Lung (tissue), 17 donors: ENCODE measurements at places on chromosomes 4 and X. TPM values are rescaled to one million over a fixed set of nuclear protein-coding genes. Genes with fewer than 3 reads are reported as not detected.

GRCh38 chrX:139058831-139059495, 347.4 kb upstream of the FGF13 start:
- no peaks in the 10 kb centered on the region for H3K36me3 ChIP-seq
- no peak overlapping the region for H3K27ac ChIP-seq
- no peak overlapping the region for H3K4me3 ChIP-seq
- no peaks in the 10 kb centered on the region for H3K4me1 ChIP-seq

- peak; percentile 38 for DNase-seq
- no peaks in the 10 kb centered on the region for H3K36me3 ChIP-seq
- peaks cover 3% of the 10 kb centered on the region for H3K27me3 ChIP-seq
Measured at GRCh38 chrX:69102612-69103194, 62.5 kb downstream of the PJA1 start.

DNA sequence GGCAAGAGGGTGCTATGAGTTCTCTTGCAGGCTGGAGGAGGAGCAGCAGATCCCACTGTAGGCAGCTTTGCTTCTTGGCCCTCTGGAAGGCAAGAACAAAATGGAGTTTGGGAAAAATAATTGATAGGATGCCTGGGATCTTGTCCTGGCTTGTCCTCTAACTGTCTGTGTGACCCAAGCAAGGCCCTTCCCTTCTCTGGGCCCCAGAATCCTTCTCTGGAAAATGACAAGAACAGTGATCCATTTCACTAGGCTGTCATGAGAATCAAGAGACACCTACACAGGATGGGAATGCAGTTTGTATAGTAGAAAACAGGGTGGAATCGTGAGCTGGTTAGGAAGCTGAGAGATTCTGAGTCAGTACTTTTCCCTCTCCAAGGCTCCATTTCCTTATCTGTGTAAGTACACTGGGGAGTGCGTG, 133.3 kb downstream of the PJA1 start:
- no peak overlapping the region for H3K4me3 ChIP-seq
- DNase-seq: no peak
- H3K27me3 ChIP-seq: no peaks in the 10 kb centered on the region

GRCh38 chr4:24686866-24687692, 102.7 kb upstream of the DHX15 start:
- H3K27ac ChIP-seq: no peak overlapping the region
- no peaks in the 10 kb centered on the region for H3K27me3 ChIP-seq
- no peak for DNase-seq
- H3K4me3 ChIP-seq: no peak overlapping the region
- H3K36me3 ChIP-seq: no peaks in the 10 kb centered on the region
- no peaks in the 10 kb centered on the region for H3K4me1 ChIP-seq

DNA sequence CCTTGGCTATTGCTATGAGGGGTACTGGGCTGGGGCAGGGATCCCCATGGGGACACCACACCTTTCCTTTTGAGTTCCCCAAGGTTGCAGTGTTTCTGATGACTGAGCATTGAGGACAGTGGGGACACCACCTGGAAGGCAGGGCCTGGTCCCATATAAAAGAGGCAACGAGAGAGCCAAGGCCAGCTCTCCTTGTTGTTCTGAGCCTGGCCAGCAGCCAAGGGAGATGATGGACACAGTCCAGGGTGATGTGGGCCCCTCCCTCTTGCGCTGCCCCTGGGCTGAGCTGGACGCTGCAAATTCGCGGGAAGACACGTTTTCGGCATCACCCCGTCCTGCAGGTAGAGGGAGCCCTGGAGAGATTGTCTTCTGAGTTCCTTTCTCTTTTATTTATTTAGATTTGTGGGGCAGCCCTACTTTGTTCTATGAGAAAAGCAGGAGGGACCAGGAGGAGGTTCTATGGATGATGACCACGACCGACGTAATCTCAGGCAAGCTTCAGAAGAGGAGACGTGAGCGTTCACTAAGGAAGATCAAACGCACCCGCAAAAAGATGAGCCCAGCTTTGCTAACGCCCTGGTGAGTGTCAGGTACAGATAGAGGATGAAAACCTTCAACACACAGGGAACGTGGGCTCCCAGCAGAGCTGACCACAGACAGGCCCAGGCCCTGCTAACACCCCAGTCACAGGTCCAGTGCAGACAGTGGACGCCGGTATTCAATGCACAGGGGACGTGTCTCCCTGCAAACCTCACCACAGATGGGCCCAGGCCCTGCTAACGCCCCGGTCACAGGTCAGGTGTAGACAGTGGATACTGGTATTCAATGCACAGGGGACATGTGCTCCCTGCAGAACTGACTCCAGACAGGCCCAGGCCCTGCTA, 97.4 kb downstream of the SHOX start:
- H3K4me3 ChIP-seq: no peak overlapping the region
- no peaks in the 10 kb centered on the region for H3K4me1 ChIP-seq
- H3K36me3 ChIP-seq: no peaks in the 10 kb centered on the region
- peak; percentile 1 for DNase-seq
- H3K27me3 ChIP-seq: no peaks in the 10 kb centered on the region
- H3K27ac ChIP-seq: no peak overlapping the region

GRCh38 chrX:41045960-41046567, 39.2 kb upstream of the USP9X start:
- peak; percentile 66 for DNase-seq
- H3K27ac ChIP-seq: no peak overlapping the region
- H3K27me3 ChIP-seq: peaks cover 15% of the 10 kb centered on the region
- no peak overlapping the region for H3K4me3 ChIP-seq
- no peaks in the 10 kb centered on the region for H3K4me1 ChIP-seq

DNA sequence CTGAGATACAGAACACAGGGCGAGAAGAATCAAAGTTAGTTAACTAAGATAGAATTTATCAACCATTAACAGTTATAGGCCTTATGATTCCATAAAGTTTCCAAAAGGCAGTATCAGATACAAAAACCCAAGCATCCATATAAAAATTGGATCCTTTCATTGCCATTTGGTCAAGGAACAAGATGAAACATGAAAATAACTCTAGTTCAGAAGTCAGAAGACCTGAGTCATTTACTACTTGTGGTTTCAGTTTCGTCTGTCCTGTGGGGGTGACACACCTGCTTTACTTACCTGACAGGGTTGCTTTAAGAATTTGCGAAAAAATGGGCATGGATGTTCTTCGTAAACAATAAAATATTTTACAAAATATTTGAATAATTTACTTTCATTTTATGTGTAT, 130.8 kb downstream of the ANAPC10 start:
- no peak overlapping the region for H3K27ac ChIP-seq
- H3K27me3 ChIP-seq: no peaks in the 10 kb centered on the region
- no peak for DNase-seq
- no peak overlapping the region for H3K4me3 ChIP-seq
- H3K4me1 ChIP-seq: no peaks in the 10 kb centered on the region

GRCh38 chr4:151038452-151039157, 23.5 kb upstream of the LRBA start:
- no peaks in the 10 kb centered on the region for H3K36me3 ChIP-seq
- H3K4me3 ChIP-seq: no peak overlapping the region
- H3K27ac ChIP-seq: no peak overlapping the region

GRCh38 chr4:102779204-102779603, 18.4 kb upstream of the MANBA start:
- no peak for DNase-seq
- H3K27ac ChIP-seq: no peak overlapping the region
- no peak overlapping the region for H3K4me3 ChIP-seq
- no peaks in the 10 kb centered on the region for H3K36me3 ChIP-seq
- peaks cover 8% of the 10 kb centered on the region for H3K4me1 ChIP-seq
- H3K27me3 ChIP-seq: no peaks in the 10 kb centered on the region

DNA sequence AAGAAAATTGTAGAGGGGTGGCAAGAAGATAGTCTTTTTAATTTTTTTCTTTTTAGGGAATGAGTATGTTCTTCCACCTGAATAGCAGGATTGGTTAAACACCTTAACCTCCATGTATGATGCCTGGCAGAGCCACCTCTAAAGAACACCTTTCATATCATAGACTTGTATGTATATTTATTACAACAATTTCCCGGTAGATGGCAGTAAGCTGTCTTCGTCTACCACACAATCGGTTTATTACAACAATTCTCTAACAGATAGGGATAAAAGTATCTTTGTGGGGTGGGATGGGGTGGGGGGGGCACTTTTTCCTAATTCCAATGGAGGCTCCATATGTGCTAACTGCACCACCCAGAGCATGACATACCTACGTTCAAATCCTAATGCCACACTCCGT, 255.5 kb downstream of the LDB2 start:
- H3K4me1 ChIP-seq: no peaks in the 10 kb centered on the region
- no peak overlapping the region for H3K4me3 ChIP-seq
- no peak for DNase-seq
- H3K27ac ChIP-seq: no peak overlapping the region

- H3K4me1 ChIP-seq: peaks cover 4% of the 10 kb centered on the region
- no peak overlapping the region for H3K27ac ChIP-seq
- no peaks in the 10 kb centered on the region for H3K36me3 ChIP-seq
- no peaks in the 10 kb centered on the region for H3K27me3 ChIP-seq
- DNase-seq: no peak
- H3K4me3 ChIP-seq: no peak overlapping the region
Measured at GRCh38 chr4:159055833-159056232, 47.0 kb upstream of the RAPGEF2 start.

GRCh38 chr4:175970072-175970471, 95.6 kb upstream of the WDR17 start:
- H3K36me3 ChIP-seq: no peaks in the 10 kb centered on the region
- no peak overlapping the region for H3K27ac ChIP-seq
- no peak overlapping the region for H3K4me3 ChIP-seq
- no peaks in the 10 kb centered on the region for H3K4me1 ChIP-seq
- DNase-seq: peak; percentile 31

- no peaks in the 10 kb centered on the region for H3K36me3 ChIP-seq
- no peak for DNase-seq
- no peaks in the 10 kb centered on the region for H3K27me3 ChIP-seq
- no peaks in the 10 kb centered on the region for H3K4me1 ChIP-seq
- no peak overlapping the region for H3K4me3 ChIP-seq
Measured at GRCh38 chr4:148166132-148166591, 276.1 kb downstream of the NR3C2 start.

GRCh38 chr4:26885912-26886274, 25.3 kb downstream of the STIM2 start:
- no peak for DNase-seq
- H3K27me3 ChIP-seq: no peaks in the 10 kb centered on the region
- H3K36me3 ChIP-seq: peaks cover 1% of the 10 kb centered on the region
- H3K4me3 ChIP-seq: no peak overlapping the region
- no peaks in the 10 kb centered on the region for H3K4me1 ChIP-seq
- H3K27ac ChIP-seq: no peak overlapping the region

DNA sequence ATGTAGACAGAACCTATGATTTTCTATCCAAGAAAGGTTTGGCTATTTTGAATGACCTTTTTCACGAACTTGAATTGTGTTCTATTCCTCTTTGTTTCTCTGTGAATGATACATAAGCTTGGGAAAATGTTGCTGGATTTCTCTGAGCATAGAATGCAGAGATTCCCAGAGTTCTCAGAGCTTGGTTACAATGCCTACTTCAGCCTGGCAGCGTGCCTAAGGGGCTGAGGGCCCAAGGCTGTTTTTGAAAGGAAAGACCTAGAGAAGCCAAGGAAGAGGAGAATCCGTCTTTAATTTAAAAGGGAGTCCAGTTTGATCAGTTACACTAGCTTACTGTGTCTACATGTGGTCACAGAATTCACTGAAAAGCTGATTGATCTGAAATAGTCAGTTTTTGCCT, 55.3 kb upstream of the CXorf51B start:
- peak; percentile 16 for DNase-seq
- H3K4me1 ChIP-seq: no peaks in the 10 kb centered on the region
- no peaks in the 10 kb centered on the region for H3K27me3 ChIP-seq
- no peak overlapping the region for H3K27ac ChIP-seq

DNA sequence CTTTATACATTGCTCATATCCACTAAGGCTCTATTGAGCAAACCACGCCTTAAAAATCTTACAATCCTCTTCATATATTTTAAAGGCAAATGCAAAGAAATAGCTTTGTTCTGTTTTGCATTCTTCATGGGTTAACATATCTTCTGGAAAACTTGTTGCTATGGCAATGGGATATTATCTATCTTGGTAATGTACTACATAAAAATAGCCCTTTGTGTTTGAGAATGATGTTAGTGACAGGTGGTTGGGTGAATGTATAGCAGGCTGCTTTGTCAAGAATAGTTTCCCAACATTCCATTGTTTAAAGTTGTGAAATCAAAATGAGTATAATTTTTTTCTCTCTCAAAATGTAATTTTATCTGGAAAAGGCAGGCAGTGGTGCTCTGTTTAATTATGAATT, 16.8 kb downstream of the REPS2 start:
- peaks cover 19% of the 10 kb centered on the region for H3K27me3 ChIP-seq
- H3K4me3 ChIP-seq: no peak overlapping the region
- H3K36me3 ChIP-seq: no peaks in the 10 kb centered on the region
- H3K4me1 ChIP-seq: no peaks in the 10 kb centered on the region
- DNase-seq: no peak

DNA sequence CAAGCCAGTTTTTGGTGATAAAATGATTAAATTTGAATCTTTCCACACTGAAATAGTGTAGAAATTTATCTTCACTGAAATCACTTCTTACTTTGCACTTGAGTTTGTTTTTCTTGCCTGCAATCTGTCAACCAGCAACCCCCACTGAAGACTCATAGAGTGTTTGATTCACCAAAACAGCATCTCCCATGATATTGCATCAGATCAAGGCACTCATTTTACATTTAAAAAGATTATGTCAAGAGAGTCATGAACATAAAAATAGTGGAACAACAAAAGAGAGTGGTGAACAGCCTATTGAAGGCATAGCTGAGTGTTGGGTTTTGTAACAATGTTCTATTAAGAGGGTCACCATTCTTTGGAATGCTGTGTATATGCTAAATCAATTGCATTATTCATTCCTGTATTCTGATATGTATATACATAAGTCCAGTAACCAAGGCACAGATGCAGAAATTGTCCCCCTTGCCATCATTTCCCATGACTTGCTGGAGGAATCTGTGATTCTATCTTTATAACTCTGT, 1934.9 kb downstream of the ARAP2 start:
- H3K4me1 ChIP-seq: no peaks in the 10 kb centered on the region
- no peaks in the 10 kb centered on the region for H3K27me3 ChIP-seq
- H3K27ac ChIP-seq: no peak overlapping the region

- peak; percentile 25 for DNase-seq
- H3K27me3 ChIP-seq: peaks cover 12% of the 10 kb centered on the region
- no peaks in the 10 kb centered on the region for H3K36me3 ChIP-seq
- no peaks in the 10 kb centered on the region for H3K4me1 ChIP-seq
Measured at GRCh38 chrX:19513383-19513782, 1.9 kb downstream of the MAP3K15 start.

GRCh38 chr4:87120411-87121162, 99.8 kb downstream of the KLHL8 start:
- no peak for DNase-seq
- H3K27ac ChIP-seq: no peak overlapping the region
- no peak overlapping the region for H3K4me3 ChIP-seq
- no peaks in the 10 kb centered on the region for H3K27me3 ChIP-seq
- H3K36me3 ChIP-seq: peaks cover 14% of the 10 kb centered on the region

The POF1B gene
- 1.6 TPM for total RNA-seq

The MAD2L1 gene
- 5.9 TPM for total RNA-seq

The TTC29 gene
- total RNA-seq: 10.2 TPM

The MAP7D3 gene
- total RNA-seq: 8.9 TPM

The TEX13B gene
- not detected for total RNA-seq

The TEX28 gene
- not detected for total RNA-seq

The HMGN5 gene
- total RNA-seq: 5.3 TPM
